C1 segment of cervical spinal cord (tissue), 14 donors: ENCODE measurements at places on chromosomes 3 and 15.

GRCh38 chr15:26129852-26130251 lies 266.7 kb upstream of the ATP10A start:
- no peak for DNase-seq

DNA sequence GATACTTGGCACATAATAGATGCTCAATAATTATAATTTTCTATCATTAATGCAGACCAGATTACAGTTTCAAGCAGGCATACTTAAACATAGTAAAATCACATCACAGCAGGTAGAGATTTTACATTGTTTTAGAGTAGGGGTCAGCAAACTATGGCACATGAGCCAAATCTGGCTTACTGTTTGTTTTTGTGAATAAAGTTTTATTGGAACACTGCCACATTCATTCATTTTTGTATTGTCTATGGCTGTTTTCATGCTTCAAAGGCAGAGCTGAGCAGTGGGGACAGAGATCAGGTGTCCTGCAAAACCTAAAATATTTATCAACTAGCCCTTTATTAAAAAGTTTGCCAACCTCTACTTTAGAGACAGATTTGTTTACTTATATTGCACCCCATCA lies 189.6 kb upstream of the MRPL3 start:
- DNase-seq: no peak

DNA sequence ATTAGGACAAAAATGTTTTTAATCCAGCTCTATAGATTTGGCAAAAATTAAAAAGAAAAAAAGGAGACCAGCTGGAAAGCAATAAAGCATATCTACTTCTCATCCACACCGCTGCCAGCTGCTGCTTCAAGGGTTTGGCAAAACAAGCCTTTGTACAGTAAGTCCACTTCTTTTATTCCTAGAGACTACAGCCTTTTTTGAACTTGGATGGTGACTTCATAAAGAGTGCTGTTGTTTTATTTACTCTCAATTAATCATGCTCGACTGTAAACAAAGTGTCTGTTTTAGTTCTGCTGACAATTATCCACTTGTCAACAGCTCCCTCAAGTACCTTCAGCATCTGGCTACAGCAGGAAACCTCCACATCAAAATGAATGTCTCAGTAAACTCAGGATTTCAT lies 12.3 kb upstream of the FOXB1 start:
- no peak for DNase-seq

- no peak for DNase-seq
These were observed 193.1 kb upstream of the ADAMTS9 start for GRCh38 chr3:64880916-64881315.

DNA sequence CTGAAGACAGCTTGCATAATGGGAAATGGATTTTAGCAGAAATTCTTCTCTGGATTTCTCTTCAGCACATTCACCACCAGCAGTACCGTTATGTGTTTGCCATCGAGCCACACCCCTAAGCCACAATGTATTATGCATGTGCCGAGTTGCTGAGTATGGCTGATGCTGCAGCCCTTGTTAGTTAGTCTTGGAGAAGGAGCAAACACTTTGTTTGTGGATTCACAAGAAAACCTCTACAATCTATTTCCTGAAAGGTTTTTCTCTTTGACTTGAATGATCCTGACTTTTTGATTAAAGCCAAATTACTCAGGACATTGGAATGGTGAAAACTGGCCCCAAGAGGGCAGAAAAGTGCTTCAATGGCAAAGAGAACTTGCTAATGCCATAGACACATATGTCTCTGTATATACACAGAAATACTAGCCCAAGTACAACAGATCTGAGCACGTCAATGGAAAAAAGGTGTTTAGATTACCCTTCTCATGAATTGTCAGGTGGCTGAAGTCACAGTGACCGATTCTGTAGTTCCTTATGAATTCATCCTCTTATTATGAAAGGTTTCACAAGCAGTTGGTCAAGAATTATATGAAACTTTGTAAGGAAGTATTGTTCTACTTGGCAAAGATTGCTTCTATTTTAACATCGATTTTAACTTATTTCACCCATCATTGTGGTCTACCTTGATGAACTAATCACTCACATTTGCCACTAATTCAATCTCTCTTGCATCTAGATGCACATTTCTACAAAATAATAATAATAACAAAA lies 103.0 kb downstream of the P3H2 start:
- DNase-seq: no peak

- no peak for DNase-seq
These were observed 92.6 kb upstream of the PLSCR4 start for GRCh38 chr3:146343551-146343950.

GRCh38 chr15:62928242-62928999 lies 114.1 kb upstream of the TPM1 start:
- no peak for DNase-seq

GRCh38 chr15:23467110-23467600 lies 20.1 kb upstream of the GOLGA6L2 start:
- DNase-seq: no peak

- DNase-seq: no peak
These were observed 26.6 kb upstream of the PSTPIP1 start for GRCh38 chr15:76968306-76968705.

- no peak for DNase-seq
These were observed 154.8 kb downstream of the PLCL2 start for GRCh38 chr3:17039594-17039993.

GRCh38 chr3:38978729-38979128 lies 73.0 kb downstream of the SCN11A start:
- no peak for DNase-seq
